Activated CD4-positive, alpha-beta T cell treated with anti-CD3 and anti-CD28 coated beads for 1 hour (primary cell): ENCODE measurements at places on chromosomes 11 and 22.
A peak's percentile ranks its signal among the peaks of the same experiment; 100 is the strongest.

DNA sequence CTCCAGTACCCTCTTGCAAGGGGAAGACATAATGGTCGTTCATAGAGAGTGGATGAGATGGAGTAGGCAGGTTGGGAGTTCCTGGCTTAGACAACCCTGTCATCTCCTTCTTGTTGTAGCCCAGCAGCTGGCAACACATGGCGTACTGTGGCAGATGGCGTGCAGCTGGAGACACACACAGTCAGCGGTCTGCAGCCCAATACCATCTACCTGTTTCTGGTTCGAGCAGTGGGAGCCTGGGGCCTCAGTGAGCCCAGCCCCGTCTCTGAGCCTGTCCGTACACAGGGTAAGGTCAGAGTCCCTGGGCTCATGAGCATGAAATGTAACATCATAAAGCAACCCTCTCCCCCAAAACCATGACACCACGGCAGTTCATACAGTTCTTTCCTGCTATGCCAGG, 8.7 kb downstream of the ROBO3 start:
- no peak for DNase-seq

GRCh38 chr11:12857572-12857971, 151.5 kb upstream of the RASSF10 start:
- no peak for DNase-seq

- no peak for DNase-seq
Measured at GRCh38 chr11:116857936-116858335, 20.5 kb upstream of the APOA1 start.

DNA sequence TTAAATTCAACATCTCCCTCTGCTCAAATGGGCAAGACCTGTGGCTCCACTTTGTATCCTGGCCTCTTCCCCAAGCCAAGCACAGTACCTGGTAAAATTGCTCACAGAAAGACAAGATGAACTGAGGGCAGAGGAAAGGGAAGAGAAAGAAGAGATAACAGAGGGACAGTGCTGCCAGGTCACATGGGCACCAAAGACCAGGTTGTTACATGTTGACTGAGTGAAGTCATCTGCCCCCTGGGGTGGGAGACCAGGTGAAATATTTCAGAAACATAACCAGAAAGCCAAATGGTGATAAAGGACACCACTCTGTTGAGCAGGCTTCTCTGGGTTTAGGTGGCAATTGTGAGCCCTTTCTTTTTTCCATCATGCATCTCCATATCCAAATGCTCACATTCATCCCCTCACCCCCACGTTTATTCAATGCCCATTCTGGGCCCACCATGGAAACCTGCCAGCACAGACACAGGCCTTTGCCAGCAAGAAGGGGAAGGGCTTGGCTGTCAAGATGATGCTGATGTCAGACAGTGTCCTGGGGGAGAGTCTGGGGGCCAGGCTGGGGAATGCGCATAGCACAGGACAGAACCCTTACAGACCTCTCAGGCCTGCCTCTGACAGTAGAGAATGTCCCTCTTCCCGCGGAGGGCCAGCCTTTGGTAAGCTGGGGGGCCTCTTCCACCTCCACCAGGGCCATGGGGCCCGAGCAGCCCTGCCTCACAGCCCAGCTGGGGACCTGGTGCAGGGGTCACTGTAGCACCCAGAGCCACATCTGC, 51.6 kb downstream of the DGCR2 start:
- DNase-seq = no peak

GRCh38 chr11:57499413-57499982, 16.0 kb downstream of the SLC43A1 start:
- DNase-seq = no peak

DNA sequence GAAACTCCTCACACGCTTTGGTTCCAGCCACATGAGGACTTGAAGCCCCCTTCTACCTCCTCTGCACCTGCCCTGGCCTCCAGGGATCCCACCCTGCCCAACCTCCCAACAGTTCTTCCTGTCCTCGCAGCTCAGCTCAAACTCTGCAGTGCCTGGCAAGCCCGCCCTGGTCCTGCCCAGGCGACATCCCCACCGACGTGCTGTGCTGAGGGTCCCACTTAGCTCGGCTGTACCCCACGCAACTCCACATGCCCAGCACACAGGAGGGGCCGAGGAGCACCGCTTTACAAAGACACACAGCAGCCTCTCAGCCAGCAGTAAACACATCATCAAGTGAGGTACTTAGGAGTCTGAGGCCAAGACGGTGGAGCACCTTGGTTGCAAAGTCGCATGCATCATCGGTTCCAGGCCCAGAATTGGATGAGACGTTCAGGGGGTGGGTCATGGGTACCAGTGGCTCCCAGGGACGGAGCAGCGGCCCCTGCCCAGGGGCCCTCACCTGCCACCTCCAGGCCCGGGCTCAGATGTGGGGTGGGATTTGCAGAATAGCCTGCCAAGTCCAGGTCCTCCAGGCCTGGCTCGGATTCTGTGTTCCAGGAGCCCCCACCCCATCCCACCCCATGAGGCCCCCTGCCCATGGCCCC, 72.6 kb downstream of the CELSR1 start:
- no peak for DNase-seq

DNA sequence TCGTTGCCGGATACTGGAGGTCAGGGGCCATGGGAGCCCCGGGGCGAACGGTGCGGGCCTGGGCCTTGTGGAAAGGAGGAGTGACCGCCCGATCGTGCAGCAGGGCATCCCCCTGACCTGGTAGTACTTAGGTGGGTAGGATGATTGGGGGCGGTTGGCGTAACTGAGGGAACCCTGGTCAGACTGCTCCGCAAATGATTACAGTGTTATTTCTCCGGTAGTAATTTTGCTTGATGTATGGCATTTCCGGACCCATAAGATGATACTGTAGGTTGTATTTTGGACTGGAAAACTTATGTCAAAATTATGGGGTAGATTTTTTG, 762 bp downstream of the MTMR3 start:
- DNase-seq = peak; percentile 9

DNA sequence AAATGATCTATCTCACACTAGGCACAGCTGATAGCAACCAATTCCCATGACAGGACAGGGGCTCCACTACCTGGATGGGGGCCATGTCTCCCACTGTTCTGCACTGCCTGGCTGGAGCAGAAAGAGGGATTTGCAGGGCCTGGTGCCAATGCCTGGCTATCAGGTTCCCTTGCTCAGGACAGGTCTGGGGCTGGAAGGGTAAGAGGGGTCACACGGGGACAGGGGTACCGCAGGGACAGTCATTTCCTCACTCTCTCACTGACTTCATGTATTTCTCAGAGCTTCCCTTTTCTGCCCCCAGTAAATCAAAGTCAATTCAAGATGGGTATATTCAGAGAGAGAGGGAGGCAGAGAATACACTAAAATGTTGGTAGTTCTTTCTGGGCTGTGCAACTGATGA, 119.1 kb upstream of the CSNK2A3 start:
- no peak for DNase-seq

GRCh38 chr11:75576017-75576416, 14.0 kb downstream of the SERPINH1 start:
- DNase-seq = no peak

DNA sequence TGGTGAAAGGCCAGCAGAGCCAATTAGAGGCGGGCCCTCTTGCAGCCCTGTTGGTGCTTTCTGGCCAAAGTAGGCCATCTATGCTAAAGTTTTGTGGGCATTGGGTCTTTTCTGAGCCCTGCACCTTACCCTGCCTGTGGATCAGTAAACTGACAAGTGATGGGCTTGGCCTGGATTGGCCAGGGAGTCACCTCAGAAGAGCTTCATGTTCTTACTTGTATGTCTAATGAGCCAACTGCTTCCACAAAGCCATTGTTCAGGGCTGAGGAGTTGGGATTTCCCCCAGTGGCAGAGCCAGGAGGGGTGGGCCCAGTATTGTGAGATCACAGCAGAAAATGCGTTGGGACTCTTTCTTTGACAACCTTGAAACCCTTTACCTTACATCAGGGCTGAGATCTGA, 90.4 kb downstream of the CWC15 start:
- DNase-seq = no peak

DNA sequence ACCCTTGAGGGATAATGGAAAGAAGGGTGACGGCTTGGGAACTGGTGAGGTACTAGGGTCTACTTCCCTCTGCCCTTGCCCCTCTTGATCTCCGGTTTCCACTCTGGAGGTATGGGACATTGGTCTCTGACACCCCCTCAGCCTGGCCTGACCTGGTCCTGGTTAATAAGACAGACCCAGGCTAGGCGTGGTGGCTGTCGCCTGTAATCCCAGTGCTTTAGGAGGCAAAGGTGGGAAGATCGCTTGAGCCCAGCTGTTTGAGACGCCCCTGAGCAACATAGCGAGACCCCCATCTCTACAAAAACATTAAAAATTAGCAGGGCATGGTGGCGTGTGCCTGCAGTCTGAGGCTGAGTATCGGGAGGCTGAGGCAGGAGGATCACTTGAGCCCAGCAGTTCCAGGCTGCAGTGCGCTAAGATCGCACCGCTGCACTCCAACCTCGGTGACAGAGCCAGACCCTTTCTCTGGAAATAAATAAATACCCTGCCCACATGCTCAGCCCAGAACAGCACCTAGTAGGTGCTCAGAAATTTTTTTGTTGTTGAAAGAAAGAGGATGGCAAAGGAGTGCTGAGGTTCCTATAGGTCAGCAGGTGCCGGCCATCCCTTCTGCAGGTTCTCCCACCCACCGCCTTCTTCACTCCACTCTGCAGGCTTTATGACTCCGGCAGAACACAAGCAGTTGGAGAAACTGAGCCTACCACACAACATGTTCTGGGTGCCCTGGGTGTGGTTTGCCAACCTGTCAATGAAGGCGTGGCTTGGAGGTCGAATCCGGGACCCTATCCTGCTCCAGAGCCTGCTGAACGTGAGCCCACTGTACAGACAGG, 6.3 kb downstream of the BEST1 start:
- DNase-seq = no peak

- no peak for DNase-seq
Measured at GRCh38 chr11:110522471-110522870, 92.7 kb downstream of the FDX1 start.

- no peak for DNase-seq
Measured at GRCh38 chr22:27513021-27513420, 288.5 kb downstream of the MN1 start.

GRCh38 chr11:125463590-125464269, 32.3 kb downstream of the FEZ1 start:
- DNase-seq = no peak

DNA sequence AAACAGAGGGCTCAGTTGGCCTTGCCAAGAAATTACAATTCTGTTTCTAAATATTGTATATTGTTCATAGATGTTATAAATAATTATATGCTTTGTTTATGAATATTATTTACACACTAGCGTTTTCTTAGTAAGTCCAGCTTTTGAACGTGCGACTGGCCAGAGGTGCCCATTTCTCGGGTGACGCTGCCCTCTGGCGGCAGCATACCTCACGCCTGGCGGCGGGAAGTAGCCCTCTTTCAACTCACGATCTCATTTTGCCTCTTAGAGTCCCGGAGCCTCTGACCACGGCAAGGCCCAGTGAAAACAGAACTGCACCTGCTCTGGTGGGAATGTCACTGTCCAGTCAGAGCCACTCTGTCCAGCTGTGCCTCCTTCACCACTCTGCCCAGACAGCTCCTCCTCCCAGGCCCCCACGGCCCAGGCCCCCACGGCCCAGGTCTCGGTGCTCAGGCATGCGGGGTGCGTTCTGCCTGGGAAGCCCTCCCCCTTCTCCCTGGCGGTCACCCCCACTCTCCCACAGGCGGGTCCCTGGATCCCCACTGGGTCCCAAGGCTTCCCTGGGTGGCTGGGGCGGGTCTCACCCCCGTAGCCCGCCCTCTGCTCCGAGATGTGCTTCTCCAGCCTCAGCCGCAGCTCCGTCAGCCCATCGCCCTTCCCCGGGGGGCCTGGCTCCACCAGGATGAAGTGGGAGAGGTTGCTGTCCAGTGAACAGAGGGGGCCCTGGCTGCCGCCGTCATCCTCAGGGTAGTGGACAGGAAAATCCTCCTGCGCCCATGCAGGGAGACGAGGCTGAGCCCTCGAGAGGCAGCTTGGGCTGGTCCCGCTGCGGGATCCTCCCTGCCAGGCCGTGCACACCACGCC, 19.3 kb downstream of the TSSC4 start:
- DNase-seq = peak; percentile 34

DNA sequence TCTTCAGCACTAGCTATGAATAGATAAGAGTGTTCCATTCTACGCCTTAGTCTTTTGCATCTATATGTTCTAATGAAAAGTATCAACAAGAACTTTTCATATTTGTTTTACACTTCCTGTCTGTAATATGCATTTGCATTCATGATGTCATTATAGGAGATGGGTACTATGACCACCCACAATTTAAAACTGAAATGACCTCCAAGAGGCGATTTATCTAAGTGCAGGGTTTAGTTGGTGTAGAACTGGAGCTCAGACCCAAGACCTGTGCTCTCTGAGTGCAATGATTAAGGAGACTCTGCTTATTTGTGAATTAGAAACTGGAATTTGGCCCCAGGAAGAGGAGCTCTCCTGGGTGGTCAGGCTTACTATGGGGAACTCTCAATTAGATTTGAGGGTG, 289.1 kb downstream of the ETS1 start:
- no peak for DNase-seq

- DNase-seq = no peak
Measured at GRCh38 chr11:131760091-131761061, 390.0 kb downstream of the NTM start.

GRCh38 chr11:45092901-45093760, 53.3 kb upstream of the PRDM11 start:
- no peak for DNase-seq
